ENCODE measurements at places on chromosomes 11 and 22. TPM values are rescaled to one million over a fixed set of nuclear protein-coding genes. Genes with fewer than 3 reads are reported as not detected.
A peak's percentile ranks its signal among the peaks of the same experiment; 100 is the strongest.

GRCh38 chr11:46332568-46333393 is 14.5 kb upstream of the DGKZ start:
- no peak for DNase-seq

DNA sequence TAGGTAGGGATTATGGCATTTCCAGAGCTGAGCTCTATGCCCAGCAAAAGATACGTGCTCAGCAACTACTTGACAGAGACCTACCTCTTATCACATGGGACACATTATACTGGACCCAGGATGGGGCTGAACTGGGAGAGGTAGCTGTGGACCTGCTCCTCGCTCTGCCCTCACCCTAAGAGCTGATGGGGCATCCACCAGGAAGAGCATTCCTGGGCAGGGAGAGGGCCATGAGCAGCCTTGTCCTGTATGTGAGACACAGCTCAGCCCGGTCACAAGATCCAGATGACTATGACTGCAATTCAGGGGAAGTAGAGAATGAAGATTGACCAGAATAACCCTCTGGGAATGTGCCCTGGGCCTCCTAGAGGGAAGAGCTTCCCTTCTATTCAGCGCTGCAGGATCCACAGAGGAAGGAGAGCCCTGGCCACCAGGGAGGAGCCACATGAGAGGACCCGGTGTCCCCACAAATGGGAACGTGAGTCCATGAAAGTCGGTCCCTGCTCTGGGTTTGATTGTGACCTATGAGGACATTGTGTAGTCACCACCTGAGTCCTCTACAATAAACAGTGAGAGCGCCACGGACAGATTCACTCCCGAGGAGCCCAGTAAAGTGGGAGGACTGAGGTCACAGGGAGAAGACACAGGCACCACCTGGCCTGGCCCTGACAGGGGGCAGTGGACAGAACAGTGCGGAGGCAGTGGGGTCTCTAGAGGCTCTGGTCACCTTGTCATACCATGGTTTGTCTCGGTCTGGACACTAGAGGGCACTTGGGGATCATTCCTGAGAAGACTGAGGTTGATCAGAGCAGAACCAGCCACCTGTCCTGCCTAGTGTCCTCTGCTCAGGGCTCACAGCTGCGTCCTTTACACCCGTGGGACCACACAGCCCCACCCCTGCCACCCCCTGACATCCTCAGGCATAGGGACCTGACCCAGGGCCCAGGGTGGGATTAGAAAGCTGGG is 99.5 kb downstream of the ZNF280B start:
- DNase-seq = no peak

DNA sequence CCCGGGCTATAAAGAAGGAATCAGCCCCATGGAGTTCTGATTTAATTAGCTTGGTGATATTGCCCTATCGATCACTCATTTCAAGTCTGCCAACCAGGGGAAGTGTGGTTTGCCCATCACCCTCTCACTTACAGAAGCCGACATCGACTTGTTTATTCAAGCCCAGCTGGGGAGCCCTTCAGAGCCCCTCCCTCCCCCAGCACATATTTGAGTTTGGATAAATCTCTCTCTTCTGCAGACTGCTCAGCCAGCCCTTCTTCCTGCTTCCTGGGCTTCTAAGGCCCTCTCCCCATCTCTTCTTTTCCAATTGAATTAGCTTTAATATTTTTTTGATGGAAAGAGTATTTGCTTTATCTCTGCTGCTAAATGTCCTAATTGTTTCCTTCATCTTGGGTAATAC is 299.0 kb downstream of the MIAT start:
- DNase-seq = no peak

Gene GGTLC3
- total RNA-seq = not detected

DNA sequence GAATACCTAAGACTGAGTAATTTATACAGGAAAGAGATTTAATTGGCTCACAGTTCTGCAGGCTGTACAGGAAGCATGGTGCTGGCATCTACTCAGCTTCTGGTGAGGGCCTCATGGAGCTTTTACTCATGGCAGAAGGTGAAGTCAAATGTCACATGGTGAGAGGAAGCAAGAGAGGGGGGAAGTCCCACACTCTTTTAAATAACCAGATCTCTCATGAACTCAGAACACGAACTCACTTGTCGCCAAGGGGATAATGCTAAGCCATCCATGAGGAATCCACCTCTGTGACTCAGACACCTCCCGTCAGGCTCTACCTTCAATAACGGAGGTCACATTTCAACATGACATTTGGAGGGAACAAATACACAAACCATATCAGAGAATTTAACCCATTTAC is 42.2 kb downstream of the BIRC2 start:
- DNase-seq = no peak

Gene RBFOX2
- 121 TPM for total RNA-seq

DNA sequence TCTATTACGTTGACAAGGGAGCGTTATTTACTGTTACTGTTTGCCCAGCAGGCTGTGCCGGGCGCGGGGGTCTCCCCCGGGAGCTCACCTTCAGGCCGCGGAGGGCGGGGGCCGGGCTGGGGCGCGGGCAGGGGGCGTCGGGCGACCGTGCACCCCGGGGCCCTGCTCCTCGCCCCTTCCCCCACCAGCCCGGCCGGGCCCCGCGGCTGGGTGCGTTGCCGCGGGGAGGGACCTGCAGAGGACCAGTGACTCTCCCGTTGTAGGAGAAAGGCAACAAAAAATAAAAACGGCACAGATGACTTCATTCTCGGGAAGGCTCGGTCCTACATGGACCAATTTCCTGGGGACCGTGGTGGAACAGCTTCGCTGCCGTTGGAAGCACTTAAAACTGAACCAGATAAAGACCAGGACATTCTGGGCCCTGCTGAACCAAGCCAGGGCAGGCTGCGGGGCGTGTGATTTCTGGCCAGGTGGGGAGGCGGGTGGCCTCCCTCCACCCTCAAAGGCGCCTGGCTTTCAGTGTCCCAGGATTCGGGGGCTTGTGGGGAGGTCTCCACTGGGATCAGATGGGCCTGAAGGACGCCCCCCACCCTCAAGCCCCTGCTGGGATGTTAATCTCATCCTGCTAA is 57.4 kb downstream of the IGLL1 start:
- no peak for DNase-seq

Gene MMP12
- total RNA-seq = not detected

Gene RFPL3
- total RNA-seq = not detected

Gene HTR3B
- not detected for total RNA-seq

DNA sequence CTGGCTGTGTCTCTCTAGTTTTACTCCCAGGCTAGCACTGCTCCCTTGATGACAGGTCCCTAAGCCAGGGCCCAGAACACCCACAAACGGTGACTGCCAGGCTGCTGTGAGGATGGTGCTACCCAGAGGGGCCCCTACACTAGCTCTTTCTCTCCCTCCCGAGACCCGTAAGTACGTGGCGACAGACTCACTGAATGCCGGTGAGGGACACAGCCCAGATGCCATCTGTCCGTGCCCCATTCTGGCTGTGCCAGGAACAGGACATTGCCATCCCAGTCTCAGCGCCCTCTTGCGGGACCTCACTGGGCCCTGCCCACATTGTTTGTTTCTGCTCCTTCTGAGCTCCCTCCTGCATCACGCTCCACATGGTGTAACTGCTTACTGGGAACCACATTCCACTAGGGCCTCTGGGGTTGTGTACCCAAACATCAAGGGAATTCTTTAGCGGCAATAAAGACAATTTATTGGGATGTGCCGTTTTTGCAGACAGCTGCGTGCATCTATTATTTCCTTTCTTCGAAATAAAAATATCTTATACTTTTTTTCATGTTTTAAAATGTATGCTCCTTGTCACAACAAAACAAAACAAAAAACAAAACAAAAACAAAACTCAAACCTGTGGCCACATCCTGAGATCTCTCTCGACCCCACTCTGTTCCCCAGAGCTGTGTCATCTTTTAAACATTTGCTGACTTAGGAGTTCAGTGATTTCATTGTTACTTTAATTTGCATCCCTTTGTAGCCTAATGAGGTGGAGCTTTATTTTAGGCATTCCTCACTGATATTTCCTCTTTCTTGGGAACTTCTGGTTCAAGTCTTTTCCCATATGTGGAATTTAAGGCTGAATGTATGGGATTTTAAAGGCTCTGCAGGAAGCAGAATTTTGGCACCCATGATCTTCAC is 4.4 kb upstream of the TPCN2 start:
- DNase-seq = no peak

Gene MPZL2
- total RNA-seq = 31.9 TPM

DNA sequence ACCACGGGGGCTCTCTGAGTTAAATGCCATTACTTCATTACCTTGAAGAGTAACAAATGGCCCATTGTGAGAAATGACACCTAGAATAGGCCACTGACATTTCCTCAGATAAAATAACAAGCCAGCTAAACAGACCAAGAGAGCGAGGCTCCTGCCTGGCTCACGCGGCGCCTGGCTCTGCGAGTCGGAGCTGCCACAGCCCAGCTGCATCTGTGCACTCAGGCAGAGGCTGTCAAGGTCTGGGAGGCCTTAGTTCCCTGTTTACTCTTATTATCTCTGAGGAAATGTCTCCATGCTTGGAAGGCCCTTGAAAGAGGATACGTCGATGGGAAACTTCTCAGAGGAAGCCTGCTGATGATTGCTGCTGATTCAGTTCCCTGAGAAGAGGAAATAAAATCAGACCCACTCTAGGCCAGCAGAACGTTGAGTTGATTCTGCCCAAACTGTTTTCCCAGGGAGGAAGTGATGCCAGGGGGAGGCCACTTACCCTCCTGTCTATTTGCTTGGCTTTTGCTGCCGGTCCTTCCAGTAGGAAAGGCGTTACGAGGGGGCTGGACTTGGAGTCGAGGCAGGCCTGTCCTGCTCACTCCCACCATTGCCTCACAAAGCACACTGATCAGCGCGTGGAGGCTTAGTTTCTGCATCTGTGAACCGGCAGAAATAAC is 208.8 kb downstream of the TBC1D22A start:
- peak; percentile 93 for DNase-seq

Gene JAM3
- 108 TPM for total RNA-seq

DNA sequence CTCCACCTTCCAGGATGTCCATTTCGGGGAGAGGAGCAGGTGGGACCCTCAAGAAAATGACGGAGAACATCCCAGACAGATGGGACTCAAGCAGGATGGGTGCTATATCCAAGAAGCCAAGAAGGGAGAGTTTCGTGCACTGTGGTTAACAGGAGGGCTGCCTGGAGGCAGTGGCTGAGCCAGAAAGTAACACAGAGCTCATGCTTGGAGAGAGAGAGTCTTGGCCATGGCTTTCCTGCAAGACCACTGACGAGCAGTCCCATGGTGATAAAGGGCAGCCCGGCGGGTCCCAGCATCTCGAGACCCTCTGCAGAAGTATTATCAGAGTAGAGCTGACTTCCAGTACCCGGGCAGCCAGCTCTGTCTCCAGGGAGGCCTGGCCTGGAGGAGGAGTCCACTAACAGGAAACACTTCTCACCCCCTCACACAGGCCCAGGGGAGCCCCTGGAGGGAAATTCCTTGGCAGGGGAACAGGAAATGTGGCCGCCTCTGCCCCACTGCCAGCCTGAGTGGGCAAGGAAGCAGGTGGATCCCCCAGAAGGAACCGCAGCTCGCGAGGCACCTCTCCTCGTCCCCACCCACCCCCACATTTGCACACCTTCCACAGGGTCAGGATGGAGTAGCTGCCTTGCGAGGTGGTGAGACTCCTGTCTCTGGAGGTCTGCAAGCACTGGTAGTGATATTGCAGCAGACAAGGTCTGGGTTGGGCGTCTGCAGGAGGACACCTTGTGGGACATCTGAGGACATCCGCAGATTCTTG is 32.2 kb downstream of the CYTH4 start:
- no peak for DNase-seq

DNA sequence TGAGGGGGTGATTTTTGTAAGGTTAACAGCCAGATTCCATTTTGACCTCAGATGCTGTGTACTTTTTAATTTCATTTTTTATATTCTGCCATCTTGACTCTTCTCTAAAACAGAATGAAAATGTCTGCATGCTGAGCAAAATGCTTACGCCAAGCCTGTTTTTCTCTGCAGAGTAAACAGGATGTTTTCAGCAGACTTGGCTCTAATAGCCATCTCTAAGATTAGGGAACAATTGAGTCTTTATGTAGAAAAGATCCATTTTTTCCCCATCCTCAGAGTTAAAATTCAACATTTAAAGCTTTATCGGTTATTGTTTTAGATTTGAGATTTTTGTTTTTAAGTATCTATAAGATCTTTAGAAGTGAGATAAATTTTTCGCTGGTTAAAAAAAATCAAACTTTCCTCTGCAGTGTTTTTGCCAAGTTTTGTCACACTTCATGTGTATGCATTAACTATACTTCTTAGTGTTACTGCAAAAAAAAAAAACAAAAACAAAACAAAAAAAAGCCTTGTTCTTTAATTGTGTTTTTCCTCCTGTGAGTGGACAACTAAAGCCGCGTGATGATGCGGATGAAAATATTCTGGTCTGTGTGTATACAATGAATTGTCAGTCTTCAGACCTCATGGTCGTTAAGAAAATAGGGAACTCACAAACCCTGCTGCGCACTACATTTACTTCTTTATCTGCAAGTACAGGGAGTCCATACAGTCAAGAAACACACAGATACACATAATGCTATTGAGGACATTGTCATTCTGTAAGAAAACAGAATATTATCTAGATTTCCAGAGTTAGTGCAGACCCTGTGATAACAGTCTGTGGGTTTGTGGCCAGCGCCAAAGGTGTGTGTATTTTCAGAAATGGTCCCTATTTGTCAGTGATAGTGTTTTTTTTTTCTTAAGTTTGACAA is 17.5 kb upstream of the ADSL start:
- no peak for DNase-seq

- DNase-seq = no peak
Measured at GRCh38 chr22:33314316-33314715, 256.1 kb upstream of the SYN3 start.

Gene SMIM35
- 0.12 TPM for total RNA-seq

GRCh38 chr11:112541140-112542046 is 280.7 kb upstream of the PLET1 start:
- no peak for DNase-seq

- no peak for DNase-seq
Measured at GRCh38 chr11:65781152-65781961, 581 bp upstream of the AP5B1 start.

DNA sequence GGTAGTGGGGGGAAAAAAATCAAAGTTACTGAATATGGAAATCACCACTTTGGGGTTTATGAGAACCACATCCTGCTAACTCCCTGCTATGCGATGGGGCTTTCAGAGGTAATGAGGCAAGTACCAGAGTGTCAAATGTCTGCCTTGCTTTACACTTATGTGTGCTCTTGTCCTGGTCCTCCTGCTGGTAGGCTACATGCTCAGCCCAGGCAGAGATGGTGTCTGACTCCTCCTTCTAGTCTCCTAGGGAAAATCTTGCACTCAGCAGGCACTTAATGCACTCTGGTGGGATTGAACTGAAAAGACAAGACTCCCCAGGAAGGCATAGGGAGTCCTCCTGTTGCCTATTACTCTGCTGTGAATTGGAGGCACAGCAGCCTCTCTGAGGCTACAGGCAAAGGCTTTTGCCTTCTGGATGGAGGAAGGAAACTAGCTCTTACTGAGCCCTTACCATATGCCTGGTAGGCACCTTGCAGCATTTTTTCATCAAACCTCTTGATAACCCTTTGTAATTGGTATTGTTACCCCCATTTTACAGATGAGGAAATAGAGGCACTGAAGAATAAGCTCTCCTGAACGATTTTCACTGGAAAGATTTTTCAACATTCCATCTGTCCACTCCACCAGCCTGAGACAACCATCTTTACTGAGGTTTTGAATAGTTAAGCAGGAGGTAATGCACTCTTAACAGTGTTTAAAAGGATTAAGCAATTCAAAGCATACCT is 132.1 kb upstream of the PAX6 start:
- no peak for DNase-seq
